ENCODE measurements at places on chromosomes 2 and 18.

DNA sequence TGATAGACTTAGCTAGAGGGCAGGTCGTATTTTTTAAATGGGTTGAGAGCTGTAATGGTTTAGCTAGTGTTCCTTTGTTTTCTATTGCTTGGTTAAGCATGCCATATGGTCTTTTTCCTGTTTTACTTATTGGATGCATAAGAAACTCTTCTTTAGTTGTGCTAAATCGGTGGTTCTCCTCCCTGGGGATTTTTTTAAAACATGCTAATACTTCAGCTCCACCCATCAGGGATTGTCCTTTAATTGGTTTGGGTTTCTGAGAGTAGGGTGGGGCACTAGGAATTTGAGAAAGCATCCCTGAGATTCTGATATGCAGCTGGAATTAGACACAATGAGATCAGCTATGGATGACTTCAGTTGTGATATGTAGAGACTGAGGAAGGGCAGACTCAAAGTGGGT, 497.2 kb downstream of the THSD7B start:
- DNase-seq, result no peak

DNA sequence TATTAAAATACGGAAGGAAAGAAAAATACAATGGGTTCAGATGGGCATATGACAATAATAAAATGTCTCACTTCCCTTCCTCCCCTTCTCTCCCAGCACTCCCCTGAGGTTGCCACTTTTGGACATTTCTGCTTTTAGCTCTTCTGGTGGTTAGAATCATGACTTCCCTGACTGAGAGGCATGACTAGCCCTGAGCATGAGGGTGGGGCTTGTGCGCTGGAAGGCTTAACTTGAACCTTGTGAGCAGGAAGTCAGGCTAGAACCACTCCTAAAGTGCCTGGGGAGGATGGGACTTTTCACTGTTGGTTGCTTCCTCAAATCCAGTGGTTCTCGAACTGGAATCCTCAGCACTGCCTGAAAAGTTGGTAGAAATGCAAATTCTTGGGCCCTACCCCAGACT, 19.7 kb upstream of the ARHGAP25 start:
- DNase-seq, result peak; percentile 33

GRCh38 chr2:221104361-221104811, 467.7 kb downstream of the EPHA4 start:
- no peak for DNase-seq

GRCh38 chr2:56580242-56580641, 396.5 kb downstream of the CCDC85A start:
- DNase-seq, result no peak

DNA sequence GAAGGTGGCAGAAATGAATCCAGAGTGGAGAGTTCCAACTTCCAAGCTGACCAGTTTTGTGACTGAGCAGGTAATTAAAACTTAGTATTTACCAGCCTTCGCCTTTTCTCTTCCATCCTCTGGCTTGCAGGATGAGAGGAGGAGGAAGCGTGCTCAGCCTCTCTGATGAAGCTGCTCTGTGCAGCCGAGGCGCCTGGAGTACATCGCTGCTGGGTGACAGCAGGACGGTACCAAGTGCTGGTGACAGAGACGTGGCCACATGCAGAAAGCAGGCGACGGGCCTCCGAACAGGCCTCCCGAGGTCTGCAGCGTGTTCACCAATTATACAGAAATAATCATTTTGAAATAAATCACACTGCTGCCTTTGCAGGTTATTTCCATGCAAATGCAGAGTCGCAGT, 95.0 kb downstream of the MBP start:
- no peak for DNase-seq

GRCh38 chr2:106792671-106793070, 93.3 kb downstream of the ST6GAL2 start:
- DNase-seq, result no peak

- no peak for DNase-seq
Measured at GRCh38 chr2:54928719-54929118, 121.5 kb downstream of the RTN4 start.

GRCh38 chr2:151138507-151138906, 123.2 kb downstream of the RBM43 start:
- no peak for DNase-seq

DNA sequence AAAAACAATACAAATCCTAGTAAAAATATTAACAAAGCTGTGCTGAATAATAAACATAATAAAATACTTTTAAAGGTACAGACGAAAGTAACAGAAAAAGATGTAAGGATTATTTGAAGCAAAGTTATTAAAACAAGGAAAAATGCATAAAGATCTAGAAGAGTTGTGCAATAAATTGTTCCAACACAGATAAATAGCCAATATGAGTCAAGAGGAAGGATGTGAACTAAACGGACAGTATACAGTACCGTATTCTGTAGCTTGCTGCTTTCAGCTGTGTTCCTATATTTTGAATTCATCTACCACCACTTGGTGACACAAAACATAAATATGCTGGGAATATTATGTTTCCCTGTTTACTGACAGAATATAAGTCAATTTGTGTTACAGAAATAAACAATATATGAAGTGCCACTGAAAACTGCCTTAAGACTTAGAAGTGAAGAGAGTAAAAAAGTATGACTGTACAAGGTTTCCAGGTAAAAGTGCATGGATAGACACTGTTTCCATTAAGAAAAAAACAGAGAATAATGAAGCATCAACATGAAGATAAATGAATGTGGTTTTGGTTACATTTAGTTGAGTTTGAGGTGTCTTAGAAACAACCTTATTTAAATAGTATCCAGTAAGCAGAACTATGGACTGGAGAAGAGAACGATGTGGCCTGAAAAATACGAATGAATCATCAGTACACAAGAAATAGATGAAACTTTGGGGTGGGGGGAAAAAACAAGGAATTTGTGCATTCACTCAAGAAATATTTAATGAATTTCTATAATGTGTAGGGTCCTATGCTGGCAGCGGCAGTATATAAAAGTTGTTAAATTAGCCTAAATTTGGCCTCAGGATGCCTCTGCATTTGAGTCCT, 13.1 kb downstream of the PPP3R1 start:
- no peak for DNase-seq

- DNase-seq, result no peak
Measured at GRCh38 chr18:39524370-39524769, 1958.8 kb upstream of the CELF4 start.

DNA sequence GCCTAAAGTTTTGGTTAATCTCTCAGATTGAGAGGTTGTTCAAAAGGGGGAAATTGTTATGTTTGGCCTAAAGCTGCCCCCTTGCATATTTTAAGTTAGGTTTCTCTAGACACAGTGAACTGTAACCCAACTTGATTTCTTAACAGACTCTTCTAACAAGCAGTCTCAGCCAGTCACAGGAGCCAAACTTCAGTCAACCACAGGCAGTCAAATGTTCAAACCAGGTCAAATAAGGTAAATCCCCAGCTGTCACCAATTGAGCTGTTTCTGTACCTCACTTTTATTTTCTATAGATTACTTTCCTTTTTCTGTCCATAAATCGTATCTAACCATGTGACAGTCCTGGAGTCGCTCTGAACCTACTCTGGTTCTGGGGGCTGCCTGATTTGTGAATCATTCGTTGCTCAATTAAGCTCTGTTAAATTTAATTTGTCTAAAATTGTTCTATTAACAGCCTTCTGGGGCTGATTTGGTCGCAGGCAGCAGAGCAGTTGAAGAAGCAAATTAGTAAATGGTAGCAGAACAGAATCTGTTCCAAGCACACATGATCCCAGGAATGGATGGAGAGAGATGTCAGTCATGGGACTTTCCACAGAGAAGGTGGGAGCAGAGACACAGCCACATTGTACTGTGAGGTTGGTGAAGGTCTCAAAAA, 16.4 kb upstream of the NFU1 start:
- peak; percentile 64 for DNase-seq

DNA sequence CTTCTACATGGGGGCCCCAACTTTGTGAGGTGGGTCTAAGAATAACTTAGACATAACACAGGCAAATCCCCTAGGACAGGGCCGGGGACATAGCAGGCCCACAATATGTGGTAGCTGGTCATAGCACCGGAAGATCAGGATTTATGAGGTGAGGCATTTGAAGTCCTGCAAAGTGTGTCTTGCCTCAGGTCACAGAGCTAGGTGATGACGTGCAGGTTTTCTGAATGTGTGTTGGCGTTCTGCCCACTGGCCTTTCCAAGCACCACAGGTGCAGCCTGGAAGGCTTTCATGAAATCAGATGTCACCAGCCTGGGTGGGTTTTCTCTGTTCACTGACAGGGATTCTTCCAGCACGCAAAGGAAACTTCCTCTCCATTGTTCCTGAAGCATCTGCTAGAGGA, 119.1 kb downstream of the LRATD1 start:
- DNase-seq, result no peak

GRCh38 chr2:20103530-20103929, 52.1 kb upstream of the LAPTM4A start:
- no peak for DNase-seq

- DNase-seq, result no peak
Measured at GRCh38 chr2:68279691-68280090, 27.4 kb upstream of the PPP3R1 start.

DNA sequence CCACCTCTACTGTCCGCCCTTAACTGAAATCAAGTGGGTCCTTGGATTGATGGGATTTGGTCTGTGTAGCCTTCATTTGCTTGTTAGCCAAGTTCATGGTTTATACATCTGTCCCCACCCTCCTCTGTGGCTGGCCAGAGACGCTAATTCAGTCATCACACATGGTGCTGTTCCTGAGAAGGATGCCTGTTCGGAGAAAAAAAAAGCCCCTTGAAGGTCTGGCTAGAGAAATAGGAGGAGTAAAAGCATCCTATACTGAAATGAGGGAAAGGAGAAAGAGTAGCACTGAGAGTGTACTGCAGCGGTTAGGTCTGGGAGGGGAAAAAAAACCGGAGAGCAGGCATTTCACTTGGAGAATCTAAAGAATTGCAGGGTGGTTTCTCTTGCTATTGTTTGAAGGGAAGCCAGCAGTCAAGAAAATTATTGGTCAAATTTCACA, 180.6 kb upstream of the EPAS1 start:
- no peak for DNase-seq

- DNase-seq, result no peak
Measured at GRCh38 chr18:3538456-3538855, 88.5 kb downstream of the TGIF1 start.

- no peak for DNase-seq
Measured at GRCh38 chr2:3169106-3169870, 208.3 kb downstream of the EIPR1 start.

DNA sequence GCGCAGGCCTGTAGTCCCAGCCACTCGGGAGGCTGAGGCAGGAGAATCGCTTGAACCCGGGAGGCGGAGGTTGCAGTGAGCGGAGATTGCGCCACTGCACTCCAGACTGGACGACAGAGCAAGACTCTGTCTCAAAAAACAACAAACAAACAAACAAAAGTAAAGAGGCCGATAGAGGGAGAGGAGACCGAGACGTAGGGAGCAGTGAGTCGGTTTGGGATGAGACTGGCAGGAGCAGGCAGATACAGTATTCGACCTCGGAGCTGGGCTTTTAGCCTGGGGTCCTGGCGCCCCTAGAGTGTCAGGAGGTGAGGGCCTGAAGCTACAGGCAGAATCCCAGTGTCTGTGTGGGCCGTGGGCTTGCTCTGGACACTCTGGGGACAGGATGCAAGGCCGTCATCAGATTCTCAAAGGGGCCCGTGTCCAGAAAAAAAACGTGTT, 51.2 kb downstream of the SLC4A1AP start:
- no peak for DNase-seq

DNA sequence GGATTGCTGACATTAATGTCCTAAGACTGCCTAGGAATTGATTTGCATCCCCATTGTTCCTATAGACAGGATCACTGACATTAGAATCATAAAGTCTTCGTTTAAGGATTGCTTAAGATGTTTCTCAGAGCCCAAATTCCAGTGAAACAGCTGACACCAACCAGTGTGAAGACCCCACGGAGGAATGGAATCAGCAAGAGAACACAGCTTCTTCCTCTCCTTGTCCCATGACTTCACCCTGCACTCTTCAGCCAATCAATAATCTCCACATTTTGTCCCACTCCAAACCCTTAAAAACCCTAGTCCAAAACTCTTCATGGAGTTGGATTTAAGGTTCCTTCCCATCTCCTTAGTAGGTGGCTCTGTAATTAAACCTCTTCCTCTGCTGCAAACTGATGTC, 157.0 kb upstream of the NDUFV2 start:
- DNase-seq, result no peak

- DNase-seq, result no peak
Measured at GRCh38 chr2:31049916-31050588, 88.2 kb downstream of the GALNT14 start.

- no peak for DNase-seq
Measured at GRCh38 chr2:11395389-11395788, 51.0 kb upstream of the ROCK2 start.

- no peak for DNase-seq
Measured at GRCh38 chr18:70190529-70190928, 15.0 kb downstream of the RTTN start.

DNA sequence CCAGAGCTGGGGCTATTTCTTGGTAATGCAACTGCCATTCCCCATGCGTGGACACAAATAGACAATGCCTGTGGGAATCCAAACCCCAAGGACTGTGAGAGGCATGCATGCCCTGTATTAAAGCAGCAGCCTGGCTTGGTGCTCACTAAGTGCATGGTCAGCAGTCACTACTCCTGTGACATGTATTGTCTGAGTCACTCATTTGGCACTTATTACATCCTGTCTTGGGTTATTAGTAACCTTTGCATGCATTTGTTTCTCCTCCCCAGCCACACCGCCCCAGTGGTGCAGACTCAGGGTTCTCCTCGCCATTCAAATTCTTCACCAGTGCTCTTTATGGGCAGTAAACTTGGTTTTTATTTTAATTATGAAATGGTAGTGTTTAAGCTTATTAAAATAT, 30.2 kb downstream of the PRKCE start:
- peak; percentile 43 for DNase-seq

DNA sequence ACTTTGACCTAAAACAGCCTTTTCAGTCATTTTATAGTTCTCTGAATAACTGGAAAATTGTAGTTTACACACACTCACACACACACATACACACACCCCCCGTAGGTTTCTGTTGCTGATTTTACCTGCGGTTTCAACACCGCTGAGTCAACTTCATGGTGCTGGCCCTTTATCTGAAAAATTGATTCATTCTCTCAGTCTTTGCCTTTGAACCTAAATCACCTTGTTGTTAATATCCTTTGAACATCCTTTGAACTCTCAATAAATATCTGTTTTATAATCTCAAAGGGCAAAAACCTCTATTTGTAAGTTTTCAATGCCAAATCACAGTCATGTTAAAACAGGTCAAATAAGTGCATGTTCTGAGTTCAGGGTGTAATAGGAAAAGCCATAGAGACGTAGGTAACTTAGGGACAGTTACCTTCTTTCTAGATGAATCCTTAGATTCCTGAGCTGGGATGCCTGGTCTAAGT, 109.0 kb upstream of the BZW1 start:
- DNase-seq, result no peak
